ENCODE measurements at places on chromosomes 1 and 21.

DNA sequence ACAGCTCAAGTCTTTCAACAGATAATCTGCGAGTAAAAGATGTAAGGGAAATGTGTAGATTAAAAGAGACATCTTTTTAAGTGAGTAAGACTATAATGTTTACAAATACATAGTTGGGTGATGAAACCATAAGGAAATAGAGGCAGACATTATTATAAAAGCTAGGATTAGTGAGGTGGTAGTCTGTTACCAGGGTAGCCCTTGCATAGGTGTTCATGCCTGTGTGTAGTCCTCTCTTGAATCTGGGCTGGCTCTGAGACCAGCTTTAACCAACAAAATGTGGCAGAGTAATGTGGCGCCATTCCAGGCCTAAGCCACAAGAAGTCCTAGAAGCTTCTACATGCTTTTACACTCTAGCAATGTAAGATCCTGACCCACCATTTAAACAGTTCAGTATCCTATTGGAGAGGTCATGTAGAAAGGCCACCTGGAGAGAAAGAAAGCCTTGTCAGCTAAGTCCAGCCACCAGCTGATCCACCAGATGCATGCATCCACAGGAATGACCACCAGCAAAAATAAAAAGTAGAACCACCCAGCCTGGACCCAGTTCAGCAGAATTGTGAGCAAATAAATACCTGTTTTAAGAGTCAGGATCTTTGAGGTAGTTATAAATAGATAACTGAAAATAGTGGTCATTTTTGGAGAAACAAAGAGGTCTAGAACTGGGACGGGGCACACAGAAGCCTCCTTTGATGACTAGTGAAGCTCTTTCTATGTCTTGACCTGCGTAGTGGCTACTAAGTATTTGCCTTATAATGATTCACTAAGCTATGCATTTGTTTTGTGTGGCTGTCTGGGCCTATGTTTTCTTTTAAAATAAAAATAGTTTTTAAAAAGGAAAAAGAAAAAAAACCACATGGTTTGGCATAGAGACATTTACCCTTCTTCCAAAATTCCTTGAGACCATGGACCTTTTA, 8.1 kb downstream of the NIBAN1 start:
- no peak for DNase-seq

DNA sequence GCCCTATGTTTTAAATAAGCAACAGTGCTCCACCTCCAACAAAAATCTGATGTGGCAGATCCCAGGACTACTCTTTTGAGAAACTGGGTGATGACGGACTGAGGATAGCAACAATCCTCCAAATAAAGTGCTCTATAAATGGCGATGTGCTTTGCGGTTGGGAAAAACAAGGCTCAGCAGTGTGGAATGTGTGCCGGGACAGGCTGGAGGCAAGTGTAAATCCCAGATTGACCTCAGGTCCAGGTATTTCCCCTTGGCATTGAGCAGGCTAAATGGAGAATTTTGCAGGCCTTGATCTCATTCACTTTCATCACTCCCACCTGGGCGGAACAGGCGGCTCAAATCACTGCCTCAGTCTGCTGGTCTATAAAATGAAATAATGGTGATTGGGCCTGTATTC, 35.1 kb downstream of the LRRC42 start:
- DNase-seq, result no peak

GRCh38 chr1:241219449-241219848, 137.6 kb downstream of the RGS7 start:
- DNase-seq, result no peak

- no peak for DNase-seq
These were observed 3.8 kb upstream of the MUL1 start for GRCh38 chr1:20511518-20512428.

- DNase-seq, result no peak
These were observed 34.5 kb upstream of the CD58 start for GRCh38 chr1:116605315-116605714.

DNA sequence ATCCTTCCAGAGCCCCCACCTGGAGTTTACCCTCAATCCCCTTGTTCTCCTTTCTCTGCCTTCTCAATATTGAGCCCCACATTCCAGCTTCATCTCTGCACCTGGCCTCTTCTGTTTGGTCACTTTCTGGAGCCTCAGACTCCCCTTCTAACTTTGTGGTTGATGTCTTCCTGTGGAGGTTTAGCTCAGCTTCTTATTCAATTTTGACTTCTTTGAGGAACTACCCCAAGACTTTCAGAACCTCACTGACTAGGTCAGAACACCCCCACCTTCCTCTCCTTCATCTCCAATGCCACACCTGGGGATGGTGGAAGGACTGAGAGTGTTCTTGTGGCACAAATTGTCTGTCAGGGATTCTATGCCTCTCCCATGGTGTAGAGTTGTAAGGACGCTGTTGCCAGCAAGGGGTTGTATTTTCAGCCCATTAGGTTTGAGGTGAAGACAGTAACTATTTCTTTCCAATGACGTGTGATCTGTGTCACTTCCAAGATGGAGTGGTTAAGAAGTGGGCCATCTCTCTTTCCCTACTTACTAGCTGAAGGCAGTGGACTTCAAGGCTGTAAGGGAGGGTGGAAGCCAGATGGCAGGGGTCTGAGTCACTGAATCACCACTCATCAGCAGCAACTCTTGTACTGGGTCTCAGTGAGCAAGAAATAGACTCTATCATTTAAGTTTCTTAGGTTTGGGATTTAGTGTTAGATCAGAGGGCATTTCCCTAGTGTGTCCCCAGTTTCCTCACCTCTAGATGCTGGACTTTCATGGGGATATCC, 80.6 kb downstream of the PAPPA2 start:
- no peak for DNase-seq

GRCh38 chr1:15418806-15419515, 9.3 kb downstream of the EFHD2 start:
- no peak for DNase-seq

DNA sequence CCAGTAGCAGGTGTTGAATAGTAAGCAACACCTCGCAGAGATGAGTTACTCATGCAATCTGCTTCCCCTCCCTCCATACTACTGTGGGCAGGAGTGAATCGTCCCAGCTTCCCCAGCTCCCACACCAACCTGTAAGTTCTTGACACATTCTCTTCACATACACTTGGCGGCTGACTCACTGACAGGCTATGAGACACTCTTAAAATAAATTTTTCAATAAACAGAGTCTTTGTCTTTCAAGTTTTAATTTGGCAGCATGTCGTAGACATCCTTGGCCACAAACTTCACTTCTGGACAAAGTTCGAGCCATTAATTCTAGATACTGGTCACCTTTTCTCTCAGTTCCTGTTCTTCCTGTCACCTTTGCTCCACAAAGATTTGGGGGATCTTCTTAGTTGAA, 290.7 kb downstream of the TM2D1 start:
- DNase-seq, result no peak

DNA sequence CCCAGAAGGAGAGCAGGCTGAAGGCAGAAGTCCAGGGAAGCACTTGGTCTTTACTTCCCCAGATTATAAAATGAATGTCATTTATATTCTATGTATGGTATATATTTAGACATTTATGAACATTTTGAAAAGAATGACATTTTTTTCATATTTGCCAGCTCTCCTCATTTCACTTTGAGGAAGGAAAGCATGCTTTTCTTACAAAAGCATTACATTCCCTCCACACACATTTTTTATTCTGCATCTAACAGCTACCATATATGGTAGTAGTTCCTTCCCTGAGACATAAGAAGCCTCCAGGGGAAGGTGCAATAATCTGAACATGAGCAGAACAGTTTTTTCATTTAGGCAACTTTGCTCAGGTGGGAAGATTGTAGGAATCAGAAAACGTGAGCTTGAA, 94.0 kb downstream of the LRRC7 start:
- DNase-seq, result no peak

DNA sequence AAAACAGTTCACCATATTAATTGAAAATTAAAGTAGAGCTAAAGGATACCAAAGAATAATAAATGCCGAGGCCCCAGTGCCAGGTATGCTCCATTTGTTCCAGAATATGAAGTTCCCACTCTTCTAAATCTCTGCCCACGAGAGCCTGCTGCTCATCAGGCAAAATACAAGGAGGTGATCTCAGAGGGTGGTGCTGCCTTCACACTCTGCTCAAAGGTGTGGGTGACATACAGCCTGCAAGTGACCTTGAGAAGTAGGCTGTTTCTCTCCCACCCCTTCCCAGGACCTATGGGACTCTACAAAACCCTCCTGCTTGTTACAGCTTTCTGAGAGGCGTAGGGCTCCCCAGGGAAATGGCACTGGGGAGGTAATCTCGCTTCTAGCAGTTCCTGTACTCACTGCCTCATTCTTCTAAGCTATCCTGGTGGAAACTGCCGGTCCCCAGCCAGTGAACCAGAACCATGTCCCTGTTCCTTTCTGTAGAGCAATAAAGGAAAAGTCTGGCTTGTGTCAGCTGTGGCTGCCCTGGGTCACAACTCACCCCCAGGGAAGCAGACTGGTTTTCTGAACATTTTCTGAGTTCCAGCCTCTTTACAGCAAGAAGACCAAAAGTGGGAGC, 26.9 kb upstream of the DPT start:
- no peak for DNase-seq

DNA sequence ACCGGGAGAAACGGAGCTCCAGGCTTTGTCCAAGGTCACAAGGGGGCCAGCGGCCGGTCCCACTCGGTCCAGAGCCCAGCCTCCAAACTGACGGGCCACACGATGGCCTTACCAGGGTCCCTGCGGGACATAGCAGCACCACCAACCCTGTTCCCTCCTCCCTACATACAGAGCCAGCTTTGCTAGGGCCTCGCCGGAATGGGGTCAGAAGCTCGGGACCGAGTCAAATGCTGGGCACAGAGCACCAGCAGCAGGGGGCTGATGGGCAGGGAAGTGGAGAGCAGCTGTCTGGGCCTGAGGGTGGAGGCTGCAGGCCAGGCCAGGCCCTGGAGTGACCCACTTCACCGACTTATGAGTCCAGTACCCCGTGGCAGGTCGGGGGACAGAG, 14.9 kb upstream of the TTC39A start:
- no peak for DNase-seq

DNA sequence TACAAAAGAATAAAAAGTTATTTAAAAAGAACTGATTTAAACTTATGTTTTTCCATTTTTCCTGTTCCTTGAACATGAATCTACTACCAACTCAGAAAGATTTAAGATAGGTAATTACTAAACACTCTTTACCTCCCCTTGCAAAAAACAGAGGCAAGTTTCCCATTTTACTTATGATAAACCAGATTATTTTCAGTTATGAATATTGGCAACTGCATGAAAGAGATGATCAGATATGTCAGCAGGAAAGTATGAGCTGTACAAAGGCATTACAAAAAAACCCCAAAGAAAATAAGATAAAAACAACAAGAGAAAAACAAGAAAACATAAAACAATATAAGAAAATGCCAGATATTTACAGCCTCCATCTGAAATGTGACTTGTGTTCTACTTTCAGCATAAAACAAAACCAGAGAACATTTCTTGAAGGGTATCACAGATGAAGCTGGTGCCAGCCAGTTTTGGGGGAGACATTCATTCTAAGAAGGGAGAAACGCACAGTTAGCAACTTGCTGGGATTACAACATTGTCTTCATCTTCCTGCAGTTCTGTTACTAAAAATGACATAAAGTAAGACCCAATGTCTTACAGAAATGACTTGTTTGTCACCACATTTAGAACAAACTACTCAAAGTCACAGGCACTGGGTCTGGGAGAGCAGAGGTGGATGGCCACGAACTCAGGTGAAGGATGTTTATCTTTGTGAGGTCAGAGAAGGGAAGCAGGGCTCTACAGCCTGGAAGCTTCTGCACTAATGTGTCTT, 19.1 kb downstream of the ZC3H12A start:
- no peak for DNase-seq

- no peak for DNase-seq
These were observed 42.6 kb downstream of the F13B start for GRCh38 chr1:197024460-197024859.

GRCh38 chr1:2791027-2791760, 10.3 kb downstream of the TTC34 start:
- DNase-seq, result no peak

- DNase-seq, result no peak
These were observed 257.2 kb upstream of the SPAG17 start for GRCh38 chr1:118442214-118442613.

DNA sequence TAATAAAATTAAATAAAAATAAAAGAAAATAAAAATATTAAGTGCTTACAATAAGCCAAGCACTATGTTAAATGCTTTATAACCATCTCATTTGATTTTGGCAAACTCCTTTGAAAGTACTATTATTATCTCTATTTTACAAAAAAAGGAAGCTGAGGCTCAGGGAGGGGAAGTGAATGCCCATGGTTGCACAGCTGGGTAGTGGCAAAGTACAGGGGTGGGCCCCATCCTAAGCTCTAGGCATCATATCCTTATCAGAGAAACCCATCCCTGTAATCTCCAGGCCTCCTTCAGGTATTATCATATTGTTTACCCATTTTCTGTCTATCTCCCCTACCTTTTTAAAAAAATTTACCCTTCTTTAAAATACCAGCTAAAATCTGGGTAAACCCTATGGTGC, 2.3 kb upstream of the MED18 start:
- DNase-seq, result no peak
